Stimulated activated CD4-positive, alpha-beta T cell treated with anti-CD3 and anti-CD28 coated beads, TNF-alpha, amount 100 ng/mL, for 24 hours (primary cell): ENCODE measurements at places on chromosomes 16 and 17.

GRCh38 chr16:28935346-28935745 is 3.6 kb downstream of the CD19 start:
- DNase-seq: no peak

DNA sequence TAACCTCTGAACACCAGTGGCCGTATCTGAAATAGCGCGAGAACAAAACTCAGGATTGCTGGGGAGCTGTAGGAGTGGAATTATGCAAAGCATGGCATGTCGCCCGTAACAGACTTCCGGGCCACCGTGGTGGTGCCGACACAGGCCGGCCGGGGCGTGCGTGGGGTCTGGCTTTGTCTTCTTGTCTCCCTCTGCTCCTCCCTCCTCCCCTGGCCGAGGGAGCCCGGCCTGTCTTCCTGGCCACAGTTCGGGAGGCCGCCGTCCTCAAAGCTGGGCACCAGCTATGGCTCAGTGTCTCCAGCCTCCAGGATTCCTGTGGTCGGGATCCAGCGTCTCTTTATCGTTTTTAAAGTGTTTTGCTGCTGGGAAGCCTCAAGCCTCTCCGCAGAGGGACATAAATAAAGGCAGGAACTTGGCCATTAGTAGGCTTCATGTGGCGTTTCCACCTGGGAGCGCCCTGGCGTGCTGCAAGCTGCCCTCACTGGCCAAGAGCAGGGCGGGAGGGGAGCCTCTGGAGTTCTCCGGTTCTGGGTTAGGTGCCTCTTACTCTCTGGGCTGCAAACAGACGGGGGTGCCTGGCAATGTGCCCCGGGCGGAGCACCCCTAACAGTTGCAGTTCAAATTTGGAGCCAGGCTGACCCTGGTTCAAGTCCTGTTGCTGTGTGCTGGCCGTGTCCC is 22.0 kb upstream of the NPTX1 start:
- DNase-seq: no peak

DNA sequence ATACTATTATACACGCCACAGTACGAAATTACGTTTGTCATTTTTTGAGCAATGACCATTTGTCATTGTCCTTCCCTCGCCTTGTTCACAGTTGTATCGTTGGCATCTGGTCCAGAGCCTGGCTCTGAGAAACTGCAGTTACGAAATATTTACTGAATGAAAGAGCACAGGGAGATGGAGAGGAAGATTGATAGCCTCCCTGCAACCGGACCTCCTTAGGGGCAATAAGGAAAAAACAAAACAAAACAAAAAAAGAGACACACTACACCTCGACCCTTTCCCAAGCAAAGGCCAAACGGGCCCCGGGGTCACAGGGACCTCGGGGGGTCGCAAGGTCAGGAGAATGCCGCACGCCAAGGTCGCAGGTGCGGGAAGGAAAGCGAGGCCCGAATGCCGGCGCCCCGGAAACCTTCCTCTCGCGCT is 857 bp downstream of the GOT2 start:
- DNase-seq: no peak

DNA sequence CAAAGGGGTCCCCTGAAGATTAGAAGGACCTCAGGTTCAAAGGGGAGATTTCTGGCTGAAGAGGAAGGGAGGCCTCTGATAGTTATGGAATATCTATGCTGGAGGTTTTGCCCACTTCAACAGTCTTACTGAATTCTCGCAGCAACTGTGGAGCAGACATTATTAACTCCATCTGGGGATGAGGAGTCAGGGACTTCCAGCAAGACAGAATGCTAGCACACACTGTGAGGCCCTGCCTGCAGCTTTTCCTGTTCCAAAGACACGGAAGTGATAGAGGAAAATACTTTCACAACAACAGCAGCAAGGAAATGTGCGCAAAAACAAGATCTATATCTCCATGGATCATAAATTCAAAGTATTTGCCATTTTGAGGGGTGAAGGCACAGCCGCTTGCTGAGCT is 72.8 kb downstream of the RPH3AL start:
- DNase-seq: no peak
